ENCODE measurements at places on chromosomes 6 and 20. TPM values are rescaled to one million over a fixed set of nuclear protein-coding genes. Genes with fewer than 3 reads are reported as not detected.

- DNase-seq: no peak
Observed at GRCh38 chr20:34388000-34388399, 24.9 kb downstream of the ITCH start.

DPPA5 gene
- not detected for polyA plus RNA-seq

DNA sequence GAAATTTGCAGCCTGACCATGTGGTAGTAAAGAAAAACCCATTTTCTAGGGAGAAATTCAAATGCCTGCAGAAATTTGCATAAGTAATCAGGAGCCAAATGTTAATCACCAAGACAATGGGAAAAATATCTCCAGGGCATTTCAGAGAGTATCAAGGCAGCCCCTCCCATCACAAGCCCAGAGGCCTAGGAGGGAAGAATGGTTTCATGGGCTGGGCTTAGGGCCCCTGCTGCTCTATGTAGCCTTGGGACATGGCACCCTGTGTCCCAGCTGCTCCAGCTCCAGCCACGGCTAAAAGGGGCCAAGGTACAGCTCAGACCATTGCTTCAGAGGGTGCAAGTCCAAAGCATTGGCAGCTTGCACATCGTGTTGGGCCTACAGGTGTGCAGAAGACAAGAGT lies 117.2 kb upstream of the RALGAPA2 start:
- DNase-seq: no peak

CLDN20 gene
- polyA plus RNA-seq: not detected

- no peak for DNase-seq
Observed at GRCh38 chr6:112841553-112842329, 494.6 kb downstream of the RFPL4B start.

GRCh38 chr6:84003131-84003530 lies 30.4 kb upstream of the MRAP2 start:
- no peak for DNase-seq

DNA sequence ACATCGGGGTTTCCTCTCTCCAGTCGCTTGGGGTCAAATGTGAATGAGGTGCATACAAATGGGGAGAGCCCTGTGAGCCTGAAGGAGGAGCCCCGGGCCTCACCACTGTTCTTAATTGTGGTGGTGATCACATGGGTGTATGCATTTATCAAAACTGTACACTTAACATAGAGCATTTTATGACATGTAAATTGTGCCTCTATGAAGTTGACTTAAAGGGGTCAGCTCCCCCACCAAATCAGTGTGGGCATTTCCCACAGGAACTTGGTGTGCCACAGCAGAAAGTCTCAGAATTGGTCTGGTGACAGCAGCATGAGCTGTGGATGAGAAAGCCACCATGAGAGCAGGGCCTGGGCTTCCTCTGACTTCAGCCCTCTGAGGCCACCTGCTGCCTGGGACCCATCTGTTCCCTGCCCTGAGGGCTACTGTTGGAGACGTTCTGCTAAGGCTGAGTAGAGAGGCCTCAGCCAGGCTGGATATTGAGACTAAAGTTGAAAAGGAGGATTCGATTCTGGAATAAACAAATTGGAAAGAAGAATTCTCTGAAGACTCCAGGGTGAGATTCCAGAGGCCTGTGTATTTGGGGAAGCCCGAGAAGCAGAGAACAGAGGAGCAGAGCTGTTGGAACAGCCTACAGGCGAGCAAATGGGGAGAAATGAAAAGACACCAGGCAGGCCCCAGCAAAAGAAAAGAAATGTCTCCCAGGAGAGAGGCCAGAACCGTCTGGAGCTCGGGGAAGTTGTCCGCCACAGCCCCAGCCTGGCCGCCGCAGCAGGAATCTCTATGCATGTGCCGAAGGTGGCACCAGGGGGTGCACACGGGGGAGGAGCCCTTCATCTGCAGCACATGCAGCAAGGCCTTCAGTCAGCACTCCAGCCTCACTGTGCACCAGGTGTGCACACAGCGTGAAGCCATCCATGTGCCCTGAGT lies 37.6 kb upstream of the XRN2 start:
- no peak for DNase-seq

- DNase-seq: no peak
Observed at GRCh38 chr6:2410656-2411380, 165.4 kb upstream of the GMDS start.

Measured in AG04450 (cell line).